Fibroblast of lung (primary cell): ENCODE measurements at places on chromosomes 7 and 10. TPM values are rescaled to one million over a fixed set of nuclear protein-coding genes. Genes with fewer than 3 reads are reported as not detected.
A peak's percentile ranks its signal among the peaks of the same experiment; 100 is the strongest.

- DNase-seq: no peak
Observed at GRCh38 chr10:101856626-101857025, 13.0 kb upstream of the KCNIP2 start.

DNA sequence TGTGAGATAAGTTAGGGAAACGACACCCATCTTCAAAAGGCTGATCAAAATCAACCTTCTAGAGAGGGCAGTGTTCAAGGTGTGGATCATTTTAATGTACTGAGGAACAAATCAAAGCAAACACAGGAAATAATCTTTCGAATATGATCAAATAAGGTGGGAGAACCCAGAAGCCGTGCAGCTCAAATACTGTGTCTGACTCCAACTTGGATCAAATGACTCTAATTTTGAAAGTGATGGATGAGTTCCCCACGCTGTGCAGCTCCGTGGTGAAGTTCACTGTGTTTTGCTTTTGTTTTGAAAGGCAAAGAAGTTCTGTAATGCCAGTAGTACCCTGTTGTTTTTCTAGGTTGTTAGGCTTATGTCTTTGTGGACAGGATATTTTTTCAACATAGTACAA is 250.9 kb downstream of the SFMBT2 start:
- DNase-seq: no peak

GRCh38 chr7:157233677-157234076 is 95.0 kb downstream of the UBE3C start:
- no peak for DNase-seq

GRCh38 chr7:7237978-7238267 is 55.6 kb downstream of the C1GALT1 start:
- DNase-seq: no peak

DNA sequence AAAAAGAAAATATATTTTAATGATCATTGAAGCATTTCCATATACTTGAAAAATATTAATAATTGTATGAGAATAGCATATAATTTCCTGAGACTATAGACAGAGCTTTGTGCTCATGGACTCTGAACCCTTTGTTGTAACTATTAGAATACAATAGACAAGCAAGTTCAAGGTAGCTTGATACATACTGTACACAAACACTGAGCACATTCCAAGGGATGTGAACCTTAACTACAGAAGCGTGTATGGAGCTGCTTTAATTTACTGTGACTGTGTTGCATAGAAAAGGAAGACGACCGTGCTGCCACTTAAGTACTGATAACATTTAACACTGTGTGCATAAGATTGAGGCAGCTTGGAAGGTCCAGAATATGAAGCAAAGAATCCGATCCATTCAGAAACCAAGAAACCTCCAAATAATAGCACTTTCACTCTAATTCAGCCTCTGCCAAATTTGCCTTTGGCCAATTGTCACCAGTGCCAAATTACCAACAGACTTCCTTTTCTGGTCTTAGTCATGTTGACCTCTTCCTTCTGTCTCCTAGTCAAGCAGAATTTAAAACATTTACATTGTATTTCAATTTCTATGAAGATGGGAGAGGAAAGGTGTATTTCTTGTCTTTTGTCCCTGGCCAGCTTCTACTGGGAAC is 566.1 kb upstream of the GALNT17 start:
- DNase-seq: no peak

- no peak for DNase-seq
Observed at GRCh38 chr10:131202990-131203389, 108.5 kb downstream of the TCERG1L start.

- DNase-seq: no peak
Observed at GRCh38 chr10:12135631-12136030, 6.2 kb downstream of the SEC61A2 start.

DNA sequence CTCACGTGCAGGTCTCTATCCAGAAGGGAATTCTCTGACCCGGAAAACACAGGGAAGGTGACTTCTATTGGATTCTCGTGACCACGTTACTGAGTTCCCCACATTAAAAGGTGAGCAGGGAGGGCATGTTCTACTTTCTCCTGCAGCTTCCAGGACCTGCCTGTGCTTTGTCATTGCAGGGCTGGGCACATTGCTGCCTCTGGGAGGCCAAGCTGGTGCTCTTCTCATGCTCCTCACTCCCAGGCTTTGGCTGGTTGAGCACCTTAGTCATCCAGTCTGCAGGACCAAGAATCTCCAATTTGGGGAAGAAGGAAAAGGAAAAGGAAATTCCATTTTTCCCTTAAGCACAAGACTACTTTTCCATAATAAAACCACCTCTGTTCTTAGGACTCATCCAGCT is 86.5 kb upstream of the TMEM72 start:
- DNase-seq: no peak

GRCh38 chr7:29335188-29336083 is 140.9 kb downstream of the CHN2 start:
- DNase-seq: no peak

DNA sequence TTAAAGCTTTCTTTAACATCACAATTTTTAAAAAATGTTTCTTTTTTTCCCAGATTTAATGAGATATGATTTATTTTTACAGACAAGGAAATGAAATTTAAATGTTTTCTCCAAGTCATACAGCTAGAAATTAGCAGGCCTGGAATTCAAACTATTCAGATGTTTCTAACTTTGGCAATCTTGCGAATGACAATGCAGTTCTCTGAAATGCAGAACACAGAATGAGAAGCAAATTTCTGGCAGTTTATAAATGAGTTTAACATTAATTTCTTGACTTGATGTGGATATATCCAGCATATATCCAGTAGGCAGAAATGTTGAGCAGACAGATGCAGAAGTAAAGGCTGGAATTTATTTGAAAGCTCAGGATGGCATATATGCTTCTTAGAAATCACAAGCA is 227.5 kb downstream of the THSD7A start:
- no peak for DNase-seq

DNA sequence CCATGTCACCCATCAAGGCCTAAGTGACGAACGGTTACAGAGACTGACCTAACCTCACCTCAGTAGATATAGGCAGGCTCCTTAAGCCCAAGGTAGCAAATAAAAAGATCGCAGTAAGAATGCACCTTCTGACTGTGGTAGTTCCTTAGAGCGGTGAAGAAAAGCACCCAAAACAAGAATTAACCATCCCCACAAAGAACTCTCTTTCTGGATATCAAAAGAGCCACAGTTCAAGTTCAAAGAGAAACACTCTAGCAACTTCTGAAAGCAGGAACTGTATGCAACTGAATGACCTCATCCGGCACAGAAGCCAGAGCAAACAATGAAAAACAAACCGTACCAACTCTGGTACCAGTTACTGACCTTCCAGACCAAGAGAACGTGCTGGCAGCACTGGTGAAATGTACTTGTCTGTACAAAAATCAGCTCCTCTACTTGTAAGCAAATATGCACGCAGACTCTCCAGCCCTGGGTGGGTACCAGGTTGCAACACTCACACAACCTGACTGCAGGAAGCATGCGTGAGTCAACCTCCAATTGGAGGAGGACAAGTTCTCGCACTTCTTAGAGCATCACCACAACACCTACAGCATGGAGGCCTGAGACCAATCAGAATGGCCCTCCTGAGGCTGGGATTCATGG is 202.7 kb downstream of the FAM107B start:
- DNase-seq: peak; percentile 55

DNA sequence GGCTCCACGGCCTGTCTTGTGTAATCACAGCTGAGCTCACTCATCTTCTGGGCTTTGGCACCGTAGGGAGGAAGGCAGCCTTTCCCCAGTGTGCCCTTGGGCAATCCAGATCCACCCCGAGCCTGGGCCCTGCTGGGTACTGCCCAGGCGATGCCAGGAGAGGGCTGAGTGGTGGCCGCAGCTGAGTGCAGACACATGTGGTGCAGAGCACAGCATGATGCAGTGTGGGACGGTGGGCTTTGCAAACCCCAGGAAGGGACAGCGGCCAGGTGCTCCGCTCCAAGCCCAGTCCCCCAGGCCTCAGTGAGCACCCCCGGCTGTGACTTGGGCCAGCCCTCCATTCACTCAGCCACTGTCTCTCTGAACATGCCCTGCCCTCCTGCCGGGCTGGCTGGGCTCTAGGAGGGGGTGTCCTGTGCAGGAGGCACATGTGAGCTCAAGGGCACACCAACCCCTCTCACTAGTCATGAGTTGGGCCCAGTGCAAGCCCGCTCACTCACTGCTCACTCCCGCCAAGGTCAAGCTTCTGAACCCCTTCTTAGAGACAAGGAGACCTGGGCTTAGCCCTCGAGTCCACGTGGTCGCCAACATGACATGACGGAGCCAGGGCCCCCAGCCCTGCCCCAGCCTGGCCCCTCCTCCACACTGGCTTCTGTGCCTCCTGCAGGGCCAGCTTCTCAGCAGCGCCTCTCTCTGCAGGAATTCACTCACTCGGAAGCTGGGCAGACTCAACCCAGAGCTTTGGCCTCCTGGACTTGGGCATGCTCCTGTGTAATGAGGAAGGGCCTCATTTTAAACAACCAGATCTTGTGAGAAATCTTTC is 77.5 kb upstream of the INSIG1 start:
- DNase-seq: no peak

GRCh38 chr10:36462194-36462593 is 663.2 kb upstream of the ANKRD30A start:
- no peak for DNase-seq

DNA sequence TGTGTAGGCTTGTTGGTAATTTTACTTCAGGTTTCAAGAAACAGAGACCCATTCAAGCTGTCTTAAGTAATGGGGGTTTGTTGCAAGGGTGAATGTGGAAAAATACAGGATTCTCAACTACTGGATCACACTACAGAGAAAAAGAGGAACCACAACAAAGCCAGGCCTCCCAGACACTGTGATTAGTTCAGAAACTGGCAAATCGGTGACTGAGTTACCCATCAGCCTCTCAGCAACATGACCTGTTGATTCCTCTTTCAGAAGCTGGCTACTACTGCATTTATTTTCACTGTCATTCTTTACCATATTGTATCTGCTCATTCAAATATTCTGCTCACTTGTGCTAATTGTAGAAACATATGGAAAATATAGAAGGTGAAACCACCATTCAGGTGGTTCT is 16.0 kb downstream of the CCDC71L start:
- DNase-seq: no peak

GRCh38 chr7:101255796-101256195 is 10.9 kb upstream of the FIS1 start:
- no peak for DNase-seq

DNA sequence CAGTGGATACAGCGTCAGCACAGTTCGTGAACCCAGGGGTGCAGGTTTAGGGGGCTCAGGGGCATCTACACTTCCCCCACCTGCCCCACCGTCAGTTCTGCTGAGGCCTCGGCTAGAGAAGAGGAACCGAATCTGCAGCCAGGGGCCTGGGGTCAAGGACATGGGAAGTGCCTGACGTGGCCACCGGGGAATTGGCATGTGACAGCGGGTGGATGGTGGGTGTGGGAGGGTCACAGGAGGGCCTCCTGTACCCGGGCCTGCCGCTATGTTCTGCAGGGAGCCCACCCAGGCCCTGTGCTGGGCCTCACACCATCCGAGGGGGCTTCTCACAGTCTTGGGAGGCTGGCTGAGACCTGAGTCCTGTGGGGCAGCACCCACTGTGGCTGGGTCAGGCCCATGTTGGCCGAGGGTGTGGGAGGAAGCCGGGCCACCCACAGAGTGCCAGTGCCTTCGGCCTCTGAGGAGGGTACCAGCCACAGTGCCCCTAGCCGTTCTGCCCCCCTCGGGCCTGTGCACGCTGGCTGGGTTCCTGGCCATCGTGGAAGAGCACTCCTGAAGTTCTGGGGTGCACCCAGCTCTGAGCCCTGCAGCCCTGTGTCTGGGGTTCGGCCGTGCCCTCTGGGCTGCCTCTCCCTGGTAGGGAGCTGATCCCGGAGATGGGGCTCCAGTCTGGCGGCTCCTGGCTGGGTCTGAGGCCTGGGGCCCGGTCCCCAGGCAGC is 5.9 kb downstream of the TTYH3 start:
- DNase-seq: no peak

DNA sequence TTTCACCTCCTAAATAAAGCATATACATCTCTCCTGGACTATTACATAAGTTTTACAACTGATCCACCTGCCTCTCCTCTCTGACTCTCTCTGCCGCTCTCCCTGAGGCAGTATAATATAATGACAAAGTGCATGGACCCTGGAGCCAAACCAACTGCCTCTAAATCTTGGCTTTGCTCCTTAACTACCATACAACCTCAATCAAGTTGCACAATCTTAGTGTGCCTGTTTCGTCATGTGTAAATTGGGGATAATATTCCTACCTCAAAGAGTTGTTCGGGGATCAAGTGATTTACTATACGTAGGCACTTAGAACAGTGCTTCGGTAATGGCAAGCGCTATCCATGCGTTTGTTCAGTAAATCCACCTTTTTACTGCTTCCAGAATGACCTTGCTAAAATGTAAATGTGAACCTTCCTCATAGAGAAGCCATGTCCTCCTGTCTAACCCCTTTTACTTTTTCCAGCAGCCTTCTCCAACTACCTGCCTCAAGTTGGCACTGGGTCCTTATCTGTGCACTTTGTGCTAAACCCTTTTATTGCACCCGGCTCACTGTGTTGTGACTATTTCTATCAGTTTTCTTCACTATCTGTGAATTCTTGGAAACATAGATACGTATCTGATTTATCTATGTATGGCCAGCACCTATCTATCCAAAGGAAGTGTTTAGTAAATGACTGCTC is 30.6 kb upstream of the DLD start:
- DNase-seq: no peak

- peak; percentile 68 for DNase-seq
Observed at GRCh38 chr7:22639396-22639795, 87.6 kb upstream of the IL6 start.

GRCh38 chr10:34290412-34291081 is 524.5 kb downstream of the PARD3 start:
- DNase-seq: peak; percentile 89

DNA sequence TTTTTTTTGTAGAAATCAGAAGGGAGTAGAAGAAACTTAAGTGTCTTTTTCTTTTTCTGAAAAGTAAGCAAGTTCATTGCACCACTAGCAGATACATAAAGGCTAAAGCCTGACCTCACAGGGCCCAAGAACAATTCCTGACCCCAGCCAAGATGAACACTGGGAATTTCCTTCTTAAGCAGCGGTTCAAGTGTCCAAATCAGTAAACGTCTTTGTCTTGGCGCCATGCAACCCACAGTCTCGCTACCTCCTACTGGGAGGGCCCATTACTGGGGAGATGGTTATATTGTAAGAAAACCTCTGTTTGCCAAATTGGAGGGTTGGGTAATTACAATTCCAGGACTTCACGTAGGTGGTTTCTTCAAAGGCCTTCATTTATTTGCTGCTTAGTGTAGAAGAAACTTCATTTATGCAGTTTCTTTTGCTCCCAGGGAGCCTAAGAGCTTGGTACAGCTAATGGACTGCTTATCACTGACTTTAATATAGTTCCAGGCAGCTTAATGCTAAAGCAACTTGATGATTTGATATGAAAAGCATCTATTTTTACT is 58.3 kb upstream of the ADRB1 start:
- no peak for DNase-seq

The CACNB2 gene
- polyA plus RNA-seq: 0.70 and 1.2 TPM in 2 replicates

The OPALIN gene
- not detected in 2 replicates for polyA plus RNA-seq

The FAM25A gene
- not detected in 2 replicates for polyA plus RNA-seq

The TMEM236 gene
- polyA plus RNA-seq: 0.02 and 0.03 TPM in 2 replicates

The STEAP4 gene
- 0.88 and 0.94 TPM in 2 replicates for polyA plus RNA-seq

The HMX2 gene
- polyA plus RNA-seq: not detected in 2 replicates

The C10orf67 gene
- polyA plus RNA-seq: 0.09 and 0.16 TPM in 2 replicates
